NCI-H460 (cell line): ENCODE measurements at places on chromosomes 3 and 15. TPM values are rescaled to one million over a fixed set of nuclear protein-coding genes. Genes with fewer than 3 reads are reported as not detected.

DNA sequence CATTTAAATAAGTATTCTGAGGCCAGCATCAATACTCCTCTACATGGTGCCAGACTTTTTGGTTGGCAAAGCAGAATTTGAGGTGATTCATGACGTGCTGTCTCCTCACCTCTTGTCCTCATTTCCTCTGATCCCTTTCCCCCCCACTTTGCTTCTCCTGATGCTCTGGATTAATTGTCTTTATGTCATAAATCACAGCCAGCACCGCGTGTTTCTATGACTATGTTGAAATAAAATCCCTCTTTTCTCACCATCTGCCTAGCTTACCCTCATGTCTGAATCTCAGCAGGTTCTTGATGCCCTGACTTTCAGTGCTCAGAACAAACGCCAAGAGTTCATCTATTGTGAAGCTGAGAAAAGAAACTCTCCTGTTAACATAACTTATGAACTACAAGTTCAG is 19.7 kb upstream of the PTPRG start:
- no peak for DNase-seq

DNA sequence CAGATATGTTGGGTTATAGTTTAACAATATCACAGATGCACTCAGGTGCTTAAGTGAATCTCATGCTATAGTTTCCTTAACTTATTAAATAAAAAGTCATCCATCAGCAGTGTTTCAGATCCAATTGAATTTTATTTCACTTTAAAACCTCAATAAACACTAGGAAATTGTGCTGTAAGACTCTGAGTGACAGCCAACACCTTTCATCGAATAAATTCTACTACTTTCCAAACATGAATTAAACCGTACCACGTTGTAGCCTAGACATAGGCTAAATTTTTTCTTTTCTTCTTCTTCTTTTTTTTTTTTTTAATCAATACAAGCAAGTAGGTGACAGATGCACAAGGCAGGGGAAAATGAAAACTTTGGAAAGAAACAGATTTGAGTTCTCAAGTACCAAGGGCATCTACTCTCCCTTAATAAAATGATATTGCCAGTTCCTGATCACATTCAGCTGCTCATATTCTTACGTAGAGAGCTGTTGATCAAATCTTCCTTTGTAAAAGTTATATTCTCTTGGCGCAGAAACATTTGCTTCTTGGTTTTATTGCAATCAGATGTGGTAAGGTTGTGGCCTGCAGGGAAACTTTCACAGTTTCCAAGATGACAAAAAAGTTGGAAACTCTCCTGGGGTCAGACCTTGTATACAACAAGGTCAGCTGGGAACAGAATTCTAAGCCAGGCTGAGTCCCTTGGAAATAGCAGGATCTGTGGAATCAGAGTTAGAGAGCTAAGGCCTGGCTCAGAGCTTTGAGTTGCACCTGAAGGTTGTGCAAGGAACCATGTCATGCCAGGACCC is 147.7 kb downstream of the CD47 start:
- DNase-seq, result no peak

Gene CFAP100
- total RNA-seq, result not detected in 2 replicates

- no peak for DNase-seq
Observed at GRCh38 chr3:107562969-107563529, 40.3 kb downstream of the BBX start.

GRCh38 chr3:182364723-182365650 is 428.3 kb upstream of the ATP11B start:
- peak; percentile 86 for DNase-seq

Gene GXYLT2
- 4.3 and 6.5 TPM in 2 replicates for total RNA-seq

Gene COLQ
- not detected in 2 replicates for total RNA-seq

DNA sequence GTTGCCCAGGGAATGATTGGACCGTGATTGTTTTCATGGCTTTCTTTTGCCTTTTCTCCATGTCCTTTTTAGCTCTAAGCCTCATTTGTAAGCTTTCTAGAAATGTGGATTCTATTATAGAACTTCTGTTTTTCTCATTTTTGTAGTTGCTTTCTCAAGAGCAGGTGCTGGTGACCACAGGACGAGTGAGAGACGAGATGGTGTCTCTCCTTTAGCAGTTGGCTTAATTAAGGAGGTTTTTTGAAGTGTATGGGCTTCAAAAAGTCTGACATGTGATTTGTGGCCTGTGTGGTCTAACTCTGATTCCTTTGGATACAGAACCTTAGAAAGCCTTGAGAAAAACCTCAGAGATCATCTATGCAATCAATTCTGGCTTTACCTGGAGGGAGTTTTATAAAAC is 292.8 kb downstream of the LPP start:
- DNase-seq, result no peak
